ENCODE measurements at places on chromosomes 1 and 21. TPM values are rescaled to one million over a fixed set of nuclear protein-coding genes. Genes with fewer than 3 reads are reported as not detected.

Gene CHIA
- total RNA-seq = not detected

Gene KRTAP21-2
- total RNA-seq = not detected

Gene ITGB2
- 1.7 TPM for total RNA-seq

Gene HUNK
- not detected for total RNA-seq

Gene AVPR1B
- not detected for total RNA-seq

All from smooth muscle cell of the pulmonary artery (primary cell).